Activated CD8-positive, alpha-beta memory T cell treated with anti-CD3 and anti-CD28 coated beads for 48 hours (primary cell): ENCODE measurements at places on chromosomes 2 and 18.

- DNase-seq = no peak
Observed at GRCh38 chr2:241546771-241547498, 11.6 kb upstream of the BOK start.

DNA sequence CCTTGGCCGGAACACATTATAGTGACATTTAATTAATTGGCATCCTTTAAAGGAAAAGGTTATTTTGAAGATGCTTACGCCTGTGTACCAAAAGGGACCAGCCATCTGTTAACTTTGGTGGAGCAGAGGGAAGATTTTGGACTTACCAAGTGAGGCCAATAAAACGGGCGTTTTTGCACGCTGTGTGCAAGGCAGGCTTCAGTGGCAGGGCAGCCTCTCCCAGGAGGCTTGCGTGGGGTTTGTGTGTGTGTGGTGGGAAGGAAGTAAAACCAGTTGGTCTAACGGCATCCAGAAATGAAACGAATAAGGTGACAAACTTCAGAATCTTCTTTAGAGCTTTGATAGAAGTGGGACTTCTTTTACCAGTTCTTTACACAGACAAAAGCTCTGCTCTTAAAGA, 191.7 kb downstream of the PRKCE start:
- DNase-seq = no peak

GRCh38 chr18:8328126-8328525, 281.1 kb upstream of the RAB12 start:
- no peak for DNase-seq

- no peak for DNase-seq
Observed at GRCh38 chr2:43898134-43898837, 59.5 kb downstream of the ABCG8 start.

- no peak for DNase-seq
Observed at GRCh38 chr18:53115876-53116585, 776.0 kb downstream of the DCC start.

DNA sequence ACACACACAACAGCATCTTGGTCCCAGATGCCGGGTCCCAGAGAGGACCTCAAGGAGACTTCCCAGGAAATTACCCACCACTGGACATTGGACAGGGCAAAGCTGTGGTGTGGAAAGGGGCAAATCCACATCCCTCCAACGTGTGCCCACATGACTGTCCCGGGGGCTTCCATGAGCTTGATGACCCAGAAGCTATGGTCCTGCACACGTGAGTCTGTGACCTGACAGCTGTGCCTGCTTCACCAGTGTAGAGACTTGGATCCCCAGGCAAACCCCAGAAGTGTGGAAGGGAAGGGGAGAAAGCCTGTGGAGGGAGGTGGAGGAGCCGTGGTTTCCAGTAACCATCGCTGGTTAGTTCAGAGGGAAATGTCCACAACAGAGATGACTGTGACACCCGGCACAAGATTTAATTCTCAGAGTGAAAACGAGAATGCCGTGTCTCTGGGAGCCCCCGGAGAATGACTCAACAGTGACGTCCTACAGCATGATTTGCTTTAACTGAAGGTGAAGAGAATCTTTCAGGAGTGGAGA, 19.1 kb upstream of the GPR55 start:
- no peak for DNase-seq

DNA sequence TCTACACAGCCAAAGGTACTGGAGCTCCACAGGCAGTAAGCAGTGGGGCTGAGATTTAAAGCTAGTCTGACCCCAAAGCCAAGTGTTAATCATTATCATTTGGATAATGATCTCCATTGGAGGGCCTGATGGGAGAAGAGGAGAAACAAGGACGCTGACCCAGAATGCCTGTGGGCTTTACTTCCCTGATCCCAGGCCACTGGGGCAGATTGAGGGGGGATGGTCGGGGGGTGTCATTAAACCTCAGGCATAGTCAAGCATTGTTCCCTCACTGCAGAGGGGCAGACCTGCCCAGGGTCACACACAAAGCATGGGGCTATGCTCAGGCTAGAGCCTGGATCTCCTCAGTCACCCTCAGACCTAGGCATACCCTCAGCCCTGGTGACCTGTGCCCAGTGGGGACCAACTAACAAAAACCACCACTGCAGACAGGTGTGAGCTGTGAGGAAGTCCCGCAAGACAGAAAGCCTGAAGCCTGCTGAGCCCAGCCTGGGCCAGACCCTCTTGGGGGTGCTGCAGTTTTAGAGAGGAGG, 53.4 kb downstream of the SDC1 start:
- no peak for DNase-seq

DNA sequence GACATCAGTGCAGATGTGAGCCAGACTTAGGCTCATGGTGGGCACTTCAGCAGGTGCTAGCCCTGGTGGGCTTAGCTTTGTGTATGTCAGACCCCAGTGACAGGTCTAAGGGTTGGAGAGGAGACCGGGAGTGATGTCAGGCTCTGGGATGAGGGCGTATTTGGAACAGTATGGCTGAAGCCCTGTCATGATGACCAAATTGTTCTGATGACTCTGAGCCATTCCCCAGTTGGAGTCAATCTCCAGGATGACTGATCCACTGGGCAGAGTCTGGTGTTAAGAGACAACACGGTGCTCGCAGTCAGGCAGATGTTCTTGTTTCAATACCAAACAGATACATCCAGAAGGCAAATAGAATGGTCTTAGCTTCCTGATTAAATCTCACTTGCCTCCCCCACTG, 241.5 kb downstream of the SOX11 start:
- DNase-seq = no peak

GRCh38 chr2:38344813-38345212, 32.3 kb downstream of the ATL2 start:
- DNase-seq = no peak

GRCh38 chr2:104434318-104434792, 419.6 kb upstream of the POU3F3 start:
- no peak for DNase-seq

DNA sequence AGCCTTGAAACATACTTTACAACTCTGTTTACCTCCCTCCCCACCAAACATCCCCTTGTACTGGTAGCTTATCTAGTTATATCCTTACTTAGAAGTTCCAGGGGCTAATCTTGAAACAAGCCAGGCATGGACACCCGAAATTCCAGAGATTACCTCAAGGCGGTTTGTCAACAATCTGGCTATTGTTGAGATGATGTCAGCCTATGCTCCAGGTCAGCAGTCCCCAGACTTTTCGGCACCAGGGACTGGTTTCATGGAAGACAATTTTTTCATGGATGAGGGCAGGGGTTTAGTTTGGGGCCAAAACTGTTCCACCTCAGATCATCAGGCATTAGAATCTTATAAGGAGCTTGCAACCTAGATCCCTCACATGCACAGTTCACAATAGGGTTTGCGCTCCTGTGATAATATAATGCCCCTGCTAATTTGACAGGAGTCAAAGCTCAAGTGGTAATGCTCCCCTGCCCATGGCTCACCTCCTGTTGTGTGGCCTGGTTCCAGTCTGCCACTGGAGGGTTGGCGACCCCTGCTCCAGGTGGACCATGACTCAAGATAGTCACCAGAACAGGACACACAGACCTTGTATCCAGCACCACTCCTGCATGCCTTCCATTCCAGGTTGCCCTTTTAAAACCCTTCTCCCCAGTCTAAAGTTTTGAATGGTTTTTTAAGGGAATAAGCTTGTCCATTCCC, 171.2 kb downstream of the SPAG16 start:
- DNase-seq = no peak

GRCh38 chr2:54669677-54670484, 53.6 kb upstream of the EML6 start:
- no peak for DNase-seq

DNA sequence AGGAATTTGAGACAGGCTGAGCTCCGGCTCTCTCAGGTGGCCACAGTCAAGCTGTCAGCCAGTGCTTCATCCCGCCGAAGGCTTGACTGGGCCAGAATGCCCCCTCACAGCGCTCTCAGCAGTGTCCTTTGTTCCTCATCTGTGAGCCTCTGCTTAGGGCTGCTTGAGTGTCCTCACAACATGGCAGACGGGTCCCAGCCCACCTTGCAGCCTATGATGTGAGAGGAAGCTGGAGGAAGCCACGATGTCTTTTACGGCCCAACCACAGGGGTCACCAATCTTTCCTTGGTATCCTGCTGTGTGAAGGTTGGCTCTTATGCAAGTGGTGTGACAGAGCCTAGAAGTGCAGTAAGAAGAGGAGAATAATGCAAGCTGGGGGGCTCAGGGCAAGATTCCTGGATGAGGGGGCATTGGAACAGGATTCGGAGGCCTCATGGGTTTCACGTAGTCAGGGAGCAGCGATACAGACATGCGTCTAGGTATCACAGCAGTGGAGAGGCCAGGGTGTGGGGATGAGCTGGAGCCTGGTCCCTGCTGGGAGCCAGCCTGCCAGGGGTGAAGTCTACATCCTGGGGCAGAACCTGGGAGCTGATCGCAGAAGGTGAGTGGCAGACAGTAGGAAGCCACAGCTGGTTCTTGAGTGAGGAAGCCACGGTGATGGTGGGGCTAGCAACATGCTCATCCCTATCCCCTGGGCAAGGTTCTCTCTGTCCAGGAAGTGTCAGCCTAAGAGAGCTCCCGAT, 234.1 kb downstream of the GLI2 start:
- no peak for DNase-seq

DNA sequence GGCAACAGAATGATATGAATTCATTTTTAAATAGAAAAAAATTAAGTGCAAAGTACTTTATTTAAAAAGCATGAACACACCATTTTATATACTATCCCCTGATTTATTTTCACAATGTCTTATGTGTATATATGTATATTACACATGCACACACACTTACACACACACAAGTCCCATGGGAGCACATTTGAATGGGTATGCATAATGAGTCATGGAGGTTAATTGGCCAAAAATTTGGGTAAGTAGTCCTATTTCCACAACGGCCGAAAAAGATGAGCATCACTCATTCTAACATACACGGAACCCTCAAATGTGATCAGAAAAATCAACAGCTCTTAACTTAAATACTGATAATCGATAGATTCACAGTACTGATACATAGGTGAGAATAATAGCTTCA, 97.4 kb upstream of the NABP1 start:
- DNase-seq = no peak

GRCh38 chr2:201955231-201955630, 78.4 kb upstream of the FZD7 start:
- no peak for DNase-seq

DNA sequence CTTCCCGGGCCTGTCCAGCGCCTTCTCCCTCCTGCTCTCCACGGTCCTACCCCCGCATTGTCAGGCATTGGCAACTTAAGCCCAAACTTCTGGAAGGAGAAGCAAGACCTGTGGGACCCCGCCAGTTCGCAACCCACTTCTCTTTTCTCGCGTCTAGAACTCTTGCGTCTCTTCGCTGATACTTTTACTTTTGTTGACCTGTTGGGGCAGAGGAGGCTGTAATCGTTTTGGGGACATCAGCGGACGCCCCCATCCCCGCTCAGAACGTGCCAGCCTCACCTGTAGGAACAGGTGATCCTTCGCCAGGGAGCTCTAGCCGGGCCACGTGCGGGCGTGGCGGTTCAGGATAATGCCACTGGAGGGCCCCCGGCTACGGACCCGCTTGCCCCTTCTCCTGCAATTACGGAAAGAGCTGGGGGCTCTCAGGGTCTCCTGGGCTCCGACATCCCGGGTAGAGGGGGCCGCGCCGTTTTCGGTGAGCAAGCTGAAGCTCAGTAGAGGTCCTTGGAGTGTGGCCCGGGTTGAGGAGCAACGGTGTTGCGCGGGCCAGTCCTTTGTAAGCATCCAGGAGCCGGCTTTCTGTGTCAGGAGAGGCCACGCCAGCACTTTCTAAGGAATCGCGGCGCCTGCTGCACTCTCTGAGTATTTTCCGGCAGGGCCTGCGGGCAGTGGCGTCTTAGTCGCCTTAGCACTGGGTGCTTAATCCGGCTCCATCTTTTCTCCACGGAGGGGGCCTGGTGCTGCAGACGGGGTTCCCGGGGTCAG, 1.6 kb downstream of the MTCL1 start:
- DNase-seq = no peak

GRCh38 chr18:5275872-5276271, 19.7 kb downstream of the ZBTB14 start:
- DNase-seq = no peak

DNA sequence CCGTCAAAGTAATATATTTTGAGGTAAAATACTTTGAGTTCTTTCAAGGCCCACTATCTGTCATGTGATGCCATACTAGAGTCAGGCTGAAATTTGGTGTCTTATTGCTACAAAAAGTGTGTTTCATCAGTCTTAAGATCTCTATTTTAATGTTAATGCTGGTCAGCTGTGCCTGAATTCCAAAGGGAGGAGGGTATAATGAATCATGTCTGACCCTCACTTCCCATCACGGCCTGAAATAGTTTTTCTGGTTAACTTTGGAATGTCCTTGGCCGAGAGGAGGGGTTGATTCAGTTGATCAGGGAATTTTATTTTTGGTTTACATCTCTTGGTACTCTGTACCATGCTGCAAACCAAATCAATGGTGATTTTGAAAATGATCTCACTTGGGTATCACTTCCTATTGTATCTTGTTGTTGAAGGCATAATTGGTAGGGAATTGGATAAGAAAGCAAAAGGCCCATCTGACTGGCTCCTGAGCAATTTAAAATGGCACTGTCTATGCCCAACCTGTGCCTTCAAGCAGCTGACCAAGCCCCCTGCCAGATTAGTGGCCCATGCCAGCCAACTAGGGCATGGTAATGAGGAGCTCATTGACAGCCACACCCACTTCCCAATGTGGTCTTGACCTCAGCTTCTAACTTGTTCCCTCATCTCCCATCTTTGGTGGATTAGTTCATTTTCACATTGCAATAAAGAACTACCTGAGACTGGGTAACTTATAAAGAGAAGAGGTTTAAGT, 6.1 kb upstream of the SLC35F5 start:
- no peak for DNase-seq

DNA sequence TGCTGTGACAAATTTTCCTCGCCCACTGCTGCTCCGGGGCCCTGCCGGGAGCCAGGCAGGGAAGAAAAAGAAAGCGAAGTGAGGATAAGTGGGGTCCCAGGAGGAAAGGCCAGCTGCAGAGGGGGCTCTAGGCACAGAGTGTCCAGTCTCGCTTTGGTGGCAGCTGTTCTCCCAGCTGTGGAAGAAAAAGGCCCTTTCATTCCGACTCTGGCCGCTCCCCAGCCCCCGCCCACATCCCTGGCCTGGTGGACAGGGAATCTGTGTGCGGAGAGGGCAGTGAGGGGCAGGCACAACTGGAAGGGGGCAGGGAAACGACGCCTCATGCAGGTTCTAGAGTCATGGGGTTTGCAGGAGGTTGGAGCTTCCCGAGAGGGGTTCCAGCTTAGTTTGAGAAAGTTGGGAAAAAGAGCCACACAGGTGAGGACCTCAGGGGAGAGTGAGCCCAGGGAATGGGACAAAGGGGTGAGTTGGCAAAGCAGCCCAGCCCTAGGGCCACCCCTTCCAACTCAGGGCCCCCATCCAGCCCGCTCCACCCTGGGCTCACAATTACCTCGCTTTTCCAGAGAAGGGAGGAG, 1.8 kb downstream of the RTKN start:
- DNase-seq = no peak
